ENCODE measurements at places on chromosomes 5 and 9.

DNA sequence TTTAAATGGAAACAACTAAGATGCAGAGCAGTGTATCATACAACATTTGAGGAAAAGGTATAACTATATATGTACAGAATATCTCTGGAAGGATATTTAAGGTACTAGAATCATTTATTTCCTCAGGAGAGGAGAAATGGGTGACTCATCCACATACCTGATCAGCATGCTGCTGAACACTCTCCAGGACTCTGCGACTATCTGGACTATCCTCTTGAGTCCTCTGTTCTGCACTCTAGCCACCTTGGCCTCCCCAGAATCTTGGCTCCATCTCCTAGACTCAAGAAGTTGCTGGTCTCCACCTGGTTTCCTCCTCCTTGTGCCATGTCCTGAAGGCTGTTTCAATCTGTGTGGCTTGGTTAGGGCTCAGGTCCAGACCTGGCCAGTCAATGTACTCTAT, 8.8 kb upstream of the PRDM6 start:
- no peak for DNase-seq

- DNase-seq, result no peak
These were observed 84.5 kb downstream of the FOXD1 start for GRCh38 chr5:73363911-73364730.

- DNase-seq, result no peak
These were observed 145.9 kb downstream of the HINT1 start for GRCh38 chr5:131019111-131019510.

- DNase-seq, result no peak
These were observed 605.4 kb downstream of the ISL1 start for GRCh38 chr5:51988634-51989033.

DNA sequence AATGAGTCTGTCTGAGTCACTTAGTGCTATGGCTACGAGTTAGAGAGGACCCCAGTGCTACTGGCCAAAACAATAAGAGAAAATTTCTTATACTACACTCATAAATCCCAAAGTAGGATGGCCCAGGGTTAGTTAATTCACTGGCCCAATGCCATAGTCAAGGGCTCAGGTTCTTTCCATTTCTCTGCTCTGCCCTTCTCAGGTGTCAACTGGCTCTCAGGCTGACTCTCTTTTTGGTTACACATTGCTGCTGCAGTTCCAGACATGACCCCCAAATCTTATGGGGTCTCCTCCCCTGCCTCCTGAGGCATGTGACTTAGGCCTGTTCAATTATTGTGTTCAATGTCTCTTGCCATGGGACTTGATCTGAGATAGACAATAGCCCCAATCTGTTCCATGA, 70.4 kb downstream of the ARHGEF37 start:
- DNase-seq, result no peak

- no peak for DNase-seq
These were observed 126.9 kb downstream of the TLE1 start for GRCh38 chr9:81562231-81563019.

DNA sequence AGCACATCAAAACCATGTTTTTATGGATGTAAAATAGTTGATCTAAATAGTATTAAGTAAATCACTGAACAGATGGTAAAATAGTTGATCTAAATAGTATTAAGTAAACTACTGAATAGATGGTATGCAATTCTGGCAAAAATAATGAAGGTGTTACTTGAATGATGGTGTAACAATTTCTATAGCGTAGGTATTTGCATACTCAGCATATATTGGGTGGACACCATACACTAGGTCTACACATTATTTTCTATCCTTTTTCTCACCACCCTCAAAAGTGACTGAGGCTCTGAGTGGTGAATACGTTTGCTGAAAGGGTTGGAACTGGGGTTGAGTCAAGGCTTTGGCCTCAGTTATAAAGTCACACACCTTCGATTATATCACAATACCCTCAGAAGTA, 81.3 kb downstream of the ATP10B start:
- DNase-seq, result no peak

DNA sequence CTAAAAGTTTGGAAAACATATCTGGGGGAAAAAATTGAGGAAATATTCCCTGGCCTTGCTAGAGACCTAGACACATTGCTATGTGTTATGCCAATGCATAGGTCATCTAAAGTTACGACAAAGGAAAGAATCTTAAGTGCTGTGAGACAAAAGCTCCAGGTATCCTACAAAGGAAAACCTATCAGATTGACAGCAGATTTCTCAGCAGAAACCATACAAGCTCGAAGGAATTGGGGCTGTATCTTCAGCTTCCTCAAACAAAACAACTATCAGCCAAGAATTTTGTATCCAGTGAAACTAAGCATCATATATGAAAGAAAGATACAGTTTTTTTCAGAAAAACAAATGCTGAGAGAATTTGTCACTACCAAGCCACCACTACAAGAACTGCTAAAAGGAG, 234.4 kb downstream of the CDH18 start:
- no peak for DNase-seq

GRCh38 chr5:158560170-158560569, 539.5 kb downstream of the EBF1 start:
- no peak for DNase-seq

DNA sequence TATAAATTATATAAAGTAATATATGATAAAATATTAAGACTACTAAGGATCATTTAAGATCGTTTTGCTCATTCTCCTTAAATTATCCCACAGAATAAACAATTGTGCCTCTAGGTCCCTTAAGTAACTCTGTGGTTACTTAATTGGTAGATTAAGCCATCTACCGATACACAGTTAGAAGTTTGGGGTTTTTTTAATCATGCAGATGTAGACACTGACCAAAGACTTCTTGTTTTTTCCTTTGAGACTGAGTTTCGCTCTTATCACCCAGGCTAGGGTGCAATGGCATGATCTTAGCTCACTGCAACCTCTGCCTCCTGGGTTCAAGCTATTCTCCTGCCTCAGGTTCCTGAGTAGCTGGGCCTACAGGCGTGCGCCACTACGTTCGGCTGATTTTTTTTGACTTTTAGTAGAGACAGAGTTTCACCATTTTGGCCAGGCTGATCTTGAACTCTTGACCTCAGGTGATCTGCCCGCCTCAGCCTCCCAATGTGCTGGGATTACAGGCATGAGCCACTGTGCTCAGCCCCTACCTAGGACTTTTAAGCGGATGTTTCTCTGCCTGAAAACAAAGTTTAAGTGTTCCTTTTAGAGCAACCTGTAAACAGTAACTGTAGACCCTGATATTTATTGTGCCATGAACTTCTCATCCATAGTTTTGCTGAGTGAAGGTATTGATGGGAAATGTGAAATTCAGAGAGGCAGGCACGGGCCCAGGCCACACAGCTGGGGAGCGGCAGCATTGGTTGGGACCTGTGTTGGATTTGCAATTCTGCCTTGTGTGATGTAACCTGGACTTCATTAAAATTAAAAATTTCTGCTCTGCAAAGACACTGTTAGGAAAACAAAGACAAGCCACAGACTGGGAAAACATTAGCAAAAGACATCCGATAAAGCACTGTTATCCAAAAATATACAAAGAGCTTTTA, 11.6 kb downstream of the CEL start:
- no peak for DNase-seq

DNA sequence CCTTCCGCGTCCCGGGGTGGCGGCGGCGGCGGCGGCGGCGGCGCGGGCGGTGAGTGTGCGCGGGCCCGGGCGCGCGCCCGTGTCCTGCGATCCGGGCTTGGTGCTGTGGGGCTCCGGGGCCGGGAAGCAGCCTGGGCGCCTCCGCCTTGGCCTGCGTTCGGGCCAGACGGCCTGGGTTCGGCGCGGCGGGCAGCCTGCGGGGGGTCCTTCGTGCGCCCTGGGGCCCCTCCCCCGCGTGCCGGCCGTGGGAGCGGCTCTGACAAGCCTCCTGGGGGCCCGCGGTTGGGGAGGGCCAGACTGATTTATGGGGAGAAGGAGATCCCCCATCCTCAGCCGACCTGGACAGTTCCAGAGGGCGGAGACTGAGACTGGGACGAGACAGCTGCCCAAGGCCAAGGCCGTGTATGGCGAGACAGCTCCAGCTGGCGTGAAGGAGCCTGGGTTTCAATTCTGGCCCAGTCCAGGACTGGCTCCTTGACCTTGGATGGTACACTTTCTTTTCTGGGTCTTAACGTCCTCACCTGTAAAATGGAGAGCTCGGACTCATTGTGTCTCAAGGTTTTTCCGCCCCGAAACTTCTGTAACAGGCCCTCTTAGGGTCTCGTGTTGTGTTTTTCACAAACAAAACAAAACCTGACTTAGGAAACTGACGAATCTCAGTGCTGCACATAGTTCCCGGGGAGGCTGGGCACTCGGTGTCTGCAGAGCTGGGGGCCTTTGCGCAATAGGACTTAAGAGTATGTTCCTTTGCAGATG, 603 bp downstream of the TMEM268 start:
- no peak for DNase-seq

- no peak for DNase-seq
These were observed 58.0 kb downstream of the TMEM215 start for GRCh38 chr9:32841314-32841713.

DNA sequence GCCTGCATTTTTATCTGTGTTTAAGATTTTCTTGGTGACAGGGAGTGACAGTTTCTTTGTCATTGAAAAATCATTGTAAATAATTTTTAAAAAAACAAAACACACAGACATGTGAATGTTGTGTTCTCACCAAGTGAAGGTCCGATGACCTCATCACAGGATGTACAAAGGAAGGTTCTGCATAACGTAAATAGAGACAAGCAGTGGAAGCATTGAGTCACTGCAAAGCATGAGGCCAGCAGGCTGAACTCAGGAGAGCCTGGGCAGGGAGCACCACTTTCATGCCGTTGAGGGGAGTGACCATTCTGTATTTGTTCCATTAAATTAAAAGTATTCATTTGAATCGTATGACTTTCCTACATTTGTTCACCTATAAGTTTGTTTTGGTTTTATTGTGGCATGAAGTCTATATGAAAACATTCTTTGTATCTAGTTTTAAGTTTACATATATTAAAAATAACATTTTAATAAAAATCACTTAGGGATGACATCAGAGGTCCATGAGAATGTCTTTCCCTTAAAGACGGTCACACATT, 70.4 kb upstream of the TLE1 start:
- peak; percentile 90 for DNase-seq

GRCh38 chr5:149406203-149406978, 27.3 kb upstream of the IL17B start:
- DNase-seq, result peak; percentile 75

DNA sequence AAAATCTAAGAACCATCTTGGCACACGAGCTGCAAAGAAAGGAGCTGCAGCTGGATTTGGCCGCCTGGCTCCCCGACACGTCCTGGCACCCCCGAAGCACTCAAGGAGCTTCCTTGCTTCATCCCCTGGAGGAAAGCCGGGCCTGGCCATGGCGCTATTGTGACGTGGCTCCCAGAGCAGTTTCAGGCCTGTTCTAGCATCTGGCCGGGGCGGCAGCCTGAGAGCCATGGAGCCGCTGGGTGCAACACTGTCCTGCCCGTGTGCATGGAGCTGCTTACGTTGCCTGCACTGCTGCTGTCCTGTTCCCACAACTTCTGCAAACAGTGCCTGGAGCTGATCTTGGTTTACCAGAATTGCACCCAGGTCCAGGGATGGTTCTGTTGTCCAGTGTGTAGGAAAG, 63.5 kb downstream of the PTPDC1 start:
- DNase-seq, result no peak

- DNase-seq, result no peak
These were observed 14.4 kb upstream of the TMOD1 start for GRCh38 chr9:97487107-97487506.

DNA sequence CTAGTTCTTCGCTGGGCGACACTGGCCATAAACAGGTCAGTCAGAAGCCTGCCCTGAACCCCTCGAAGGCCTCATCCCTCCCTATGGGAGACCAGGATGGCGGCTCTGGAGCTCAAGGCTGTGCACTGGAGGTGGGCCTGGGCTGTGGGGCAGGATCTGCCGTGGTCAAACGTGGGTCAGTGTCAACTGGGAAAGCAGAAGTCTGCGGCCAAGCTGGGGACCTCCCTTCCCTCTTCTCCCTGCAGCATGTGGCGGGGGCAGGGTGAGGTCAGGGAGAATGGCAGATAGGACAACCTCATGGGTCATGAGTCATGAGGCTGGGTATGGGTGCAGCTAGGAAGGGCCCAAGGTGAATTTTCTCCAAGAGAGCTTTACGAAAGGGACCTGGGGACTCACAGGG, 132.9 kb downstream of the RXRA start:
- DNase-seq, result no peak

DNA sequence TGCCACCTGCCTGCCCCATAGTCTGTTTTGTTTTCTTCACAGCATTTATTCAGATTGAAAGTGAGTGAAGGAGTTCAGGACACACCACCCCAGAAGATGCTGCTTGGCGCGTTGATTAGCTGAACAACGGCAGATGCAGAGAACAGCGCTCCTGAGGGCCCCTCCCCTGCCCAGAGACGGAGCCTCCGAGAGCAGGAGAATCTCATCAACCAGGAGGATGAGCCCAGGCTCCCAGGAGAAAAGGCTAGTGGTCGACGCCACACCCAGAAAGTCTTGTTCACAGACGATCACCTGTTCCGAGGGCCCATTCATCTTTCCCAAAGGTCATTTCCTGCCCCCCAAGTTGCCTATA, 180.4 kb upstream of the PPP1R26 start:
- DNase-seq, result no peak

DNA sequence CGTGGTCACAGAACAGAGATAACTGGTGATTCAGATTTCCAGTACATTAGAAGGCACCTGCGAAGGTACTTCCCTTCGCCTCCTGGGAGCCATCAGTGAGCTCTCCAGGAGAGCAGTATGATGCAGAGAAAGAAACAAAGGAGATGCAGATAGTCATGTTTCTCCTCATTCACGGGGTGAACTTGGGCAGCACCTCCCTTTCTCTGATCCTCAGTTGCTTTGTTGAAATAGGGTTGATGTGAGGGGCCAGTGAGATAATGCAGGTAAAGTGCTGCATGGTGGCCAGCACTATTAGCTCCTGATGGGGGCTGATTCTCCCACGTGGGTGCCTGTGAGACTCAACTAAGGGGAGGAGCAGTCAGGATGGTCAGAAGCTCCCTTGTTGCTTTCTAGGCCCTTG, 46.6 kb upstream of the ZNF169 start:
- DNase-seq, result no peak

GRCh38 chr5:100779669-100780375, 123.3 kb downstream of the ST8SIA4 start:
- no peak for DNase-seq

DNA sequence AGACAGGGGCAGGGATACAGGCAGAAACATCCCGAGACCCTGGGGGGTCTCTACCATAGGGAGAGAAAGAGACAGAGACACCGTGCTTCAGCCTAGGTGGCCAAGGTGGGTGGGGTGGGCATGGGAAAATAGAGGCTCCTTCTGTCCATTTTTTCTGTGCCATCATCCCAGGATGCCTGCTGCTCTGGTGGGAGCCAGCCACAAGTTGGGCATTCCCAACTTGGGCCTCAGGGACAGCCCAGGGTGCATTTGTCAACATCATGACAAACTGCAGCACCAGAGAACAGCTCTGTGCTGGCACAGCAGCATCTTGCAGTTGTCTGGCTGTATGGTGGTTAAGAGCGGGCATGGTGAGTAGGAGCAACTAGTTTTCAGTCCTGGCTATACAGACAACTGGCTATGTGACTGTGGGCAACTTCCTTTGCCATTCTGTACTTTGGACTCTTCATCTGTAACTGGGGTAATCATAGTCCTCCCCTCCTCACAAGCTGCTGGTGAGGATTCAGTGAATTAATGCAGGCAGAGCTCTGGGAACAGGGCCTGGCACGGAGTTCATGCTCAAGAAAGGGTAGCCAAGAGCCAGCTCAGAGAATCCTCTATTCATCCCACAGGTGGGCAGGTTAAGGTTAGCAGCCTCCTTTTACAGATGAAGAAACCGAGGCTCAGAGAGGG, 100.4 kb downstream of the RGS3 start:
- no peak for DNase-seq

- DNase-seq, result no peak
These were observed 61.4 kb upstream of the ALDH1B1 start for GRCh38 chr9:38331141-38331540.

GRCh38 chr9:125493384-125493783, 213.6 kb downstream of the MAPKAP1 start:
- no peak for DNase-seq
